ENCODE measurements at places on chromosomes 5 and 9. TPM values are rescaled to one million over a fixed set of nuclear protein-coding genes. Genes with fewer than 3 reads are reported as not detected.

Gene PCDHGB5
- 14.1 TPM for total RNA-seq

Gene TEX48
- not detected for total RNA-seq

Gene IFT74
- total RNA-seq, result 40.3 TPM

Gene LRRTM2
- 3.6 TPM for total RNA-seq

Gene KIAA0825
- total RNA-seq, result 12.3 TPM

Gene SPINK4
- total RNA-seq, result not detected

Gene EPB41L4A
- 33.3 TPM for total RNA-seq

Gene ACSL6
- total RNA-seq, result 4.9 TPM

Gene NFIB
- 42.0 TPM for total RNA-seq

Gene PDZD2
- 25.3 TPM for total RNA-seq

Gene PCDHGB4
- total RNA-seq, result 14.1 TPM

Gene CNTNAP3
- total RNA-seq, result 9.2 TPM

Gene SAXO1
- 0.93 TPM for total RNA-seq

Measured in metanephros (tissue), 2 donors.